ENCODE measurements at places on chromosomes 7 and 10.

GRCh38 chr10:132546567-132547420 is 9.2 kb downstream of the INPP5A start:
- no peak for DNase-seq

- DNase-seq, result no peak
Observed at GRCh38 chr10:36721871-36722270, 403.5 kb upstream of the ANKRD30A start.

DNA sequence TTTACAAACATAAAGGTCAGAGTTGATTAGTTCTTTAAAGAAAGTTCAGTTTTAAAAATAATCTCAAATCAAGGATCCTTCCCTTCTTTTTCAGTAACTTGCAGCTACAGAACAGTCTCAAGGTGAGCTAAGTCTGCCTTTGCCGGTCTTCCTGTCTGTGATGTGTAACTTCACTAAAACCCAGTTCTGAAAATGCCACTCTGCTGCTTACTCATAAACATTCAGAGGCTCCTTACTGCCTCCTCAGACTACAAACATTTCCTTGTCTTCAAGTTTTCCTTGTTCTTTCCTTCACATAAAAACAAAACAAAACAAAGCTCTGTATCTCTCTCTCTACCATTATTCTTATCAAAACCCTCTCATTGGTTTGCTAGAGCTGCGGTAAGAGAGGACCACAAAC is 128.7 kb downstream of the ETV1 start:
- no peak for DNase-seq

DNA sequence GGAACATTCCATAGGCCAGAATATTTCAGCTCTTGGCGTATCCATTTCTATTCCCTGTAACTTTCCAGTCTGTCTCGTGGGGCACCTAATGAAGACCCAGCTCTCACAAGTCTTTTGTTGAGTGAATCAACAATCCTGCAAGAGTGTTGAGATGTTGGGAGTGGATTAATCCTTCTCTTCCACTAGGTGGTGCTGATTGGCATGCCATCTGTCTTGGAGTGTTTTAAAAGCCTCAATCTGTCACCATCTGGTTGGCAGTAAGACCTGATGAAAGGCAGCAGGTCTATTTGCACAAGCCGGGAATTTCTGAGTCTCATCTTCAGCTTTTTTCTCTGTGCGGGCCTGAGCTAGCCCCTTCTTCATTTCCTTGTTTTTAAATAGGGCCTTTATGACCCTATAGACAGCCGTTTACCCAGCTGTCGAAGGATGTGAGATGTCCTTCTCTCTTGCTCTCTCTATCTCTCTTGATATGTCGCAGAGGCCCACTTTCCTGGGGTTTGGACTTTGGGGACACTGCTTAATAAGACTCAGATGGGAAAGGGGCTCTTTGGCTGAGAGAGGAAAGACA is 180.5 kb downstream of the ZNF365 start:
- no peak for DNase-seq

DNA sequence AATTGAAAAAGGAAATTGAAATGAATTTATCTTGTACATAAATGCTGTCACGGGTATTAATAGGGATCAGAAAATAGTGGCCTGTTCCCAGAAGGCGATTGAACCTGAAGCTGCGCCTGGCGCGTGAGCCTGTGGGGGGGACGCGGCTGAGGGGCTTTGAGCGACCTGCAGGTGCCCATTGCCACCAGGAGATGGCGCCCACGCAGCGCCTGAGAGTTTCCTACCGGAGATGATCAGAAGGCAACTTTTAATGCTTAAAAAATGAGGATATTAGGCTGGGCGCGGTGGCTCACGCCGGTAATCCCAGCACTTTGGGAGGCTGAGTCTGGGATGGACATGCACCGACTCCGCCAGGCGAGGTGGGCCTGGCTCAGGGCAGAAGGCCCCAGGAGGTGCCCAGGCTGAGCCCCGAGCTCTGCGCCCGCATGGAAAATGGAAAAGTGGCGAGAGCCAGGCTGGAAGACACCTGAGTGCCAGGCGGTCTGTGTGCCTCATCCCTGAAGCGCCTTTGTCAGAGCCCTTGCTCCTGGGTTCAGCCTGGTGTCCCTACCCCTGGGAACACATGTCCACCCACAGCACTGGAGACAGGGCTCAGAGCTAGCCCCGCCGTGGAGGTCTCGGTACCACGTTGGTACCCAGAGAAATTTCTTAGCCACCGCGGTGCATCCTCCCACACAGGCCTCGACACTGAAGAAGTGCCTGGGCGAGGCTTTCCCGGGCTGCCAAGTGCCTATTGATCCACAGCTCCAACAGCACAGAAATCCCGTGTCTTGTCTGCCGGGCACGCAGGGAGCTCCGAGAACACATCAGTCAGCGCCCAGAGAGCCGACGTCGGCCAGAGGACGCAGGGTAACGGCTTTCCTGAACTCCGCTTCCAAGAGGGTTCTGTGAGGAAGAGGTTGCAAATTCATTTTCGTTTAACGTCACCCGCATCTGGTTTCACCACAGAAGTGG is 117.4 kb downstream of the INPP5A start:
- DNase-seq, result peak; percentile 19

- DNase-seq, result no peak
Observed at GRCh38 chr7:99314504-99314903, 11.2 kb upstream of the ARPC1A start.

DNA sequence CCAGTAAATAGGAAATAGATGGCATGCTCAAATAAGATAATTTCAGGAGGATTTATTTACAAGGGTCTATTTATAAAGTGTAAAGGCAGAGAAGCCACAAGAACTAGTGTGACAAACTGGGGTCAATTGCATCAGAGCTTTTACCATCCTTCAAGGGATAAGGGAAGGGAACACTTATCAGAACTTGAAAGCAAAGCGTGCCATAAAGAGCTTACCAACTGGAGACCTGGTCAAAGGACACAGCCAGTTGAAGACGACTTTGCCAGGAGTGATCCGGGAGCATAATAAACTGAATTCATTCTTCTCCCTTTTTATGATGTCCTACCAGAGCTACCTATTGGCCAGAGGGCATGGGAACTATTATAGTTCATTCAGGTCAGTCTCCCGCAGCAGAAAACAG is 3.2 kb upstream of the PPP1R3A start:
- DNase-seq, result no peak

GRCh38 chr7:12643001-12643643 is 44.3 kb upstream of the ARL4A start:
- no peak for DNase-seq

DNA sequence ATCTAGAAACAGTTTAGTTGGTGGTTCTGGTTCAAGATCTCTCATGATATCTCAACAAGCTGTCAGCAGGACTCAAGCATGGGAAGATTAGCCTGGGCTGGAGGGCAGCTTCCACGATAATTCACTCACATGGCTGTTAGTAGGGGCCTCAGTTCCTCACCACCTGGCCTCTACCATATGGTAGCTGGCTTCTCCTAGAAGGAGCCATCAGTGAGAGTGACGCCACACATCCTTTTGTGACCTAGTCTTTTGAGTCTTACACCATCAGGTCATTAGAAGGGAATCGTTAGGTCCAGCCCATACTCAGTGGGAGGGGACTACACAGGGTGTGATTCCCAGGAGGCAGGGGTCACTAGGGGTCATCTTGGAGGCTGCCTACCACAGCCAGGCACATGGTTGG is 239.3 kb upstream of the PLPP4 start:
- no peak for DNase-seq

DNA sequence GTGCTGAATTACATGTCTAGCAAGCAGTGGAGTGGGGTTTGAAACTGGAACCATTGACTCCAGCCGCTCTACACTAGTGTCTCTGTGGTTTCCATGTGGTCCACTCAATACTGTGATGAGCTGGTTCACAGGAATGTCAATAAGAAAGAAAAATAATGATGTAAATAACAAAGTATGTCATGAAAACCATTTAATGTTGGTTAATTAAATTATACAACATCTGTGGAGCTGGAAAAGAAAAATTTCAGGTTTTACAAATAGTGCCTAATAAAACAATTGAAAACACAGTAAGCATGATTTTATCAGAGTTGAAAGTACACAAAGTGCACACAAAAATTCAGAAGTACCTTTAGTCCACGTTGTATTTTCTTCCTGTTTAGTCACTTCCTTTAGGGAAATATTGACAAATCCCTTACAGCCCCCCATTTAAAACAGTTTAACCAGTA is 28.7 kb upstream of the NAMPT start:
- no peak for DNase-seq

GRCh38 chr7:47283497-47284131 is 298.3 kb downstream of the TNS3 start:
- no peak for DNase-seq

DNA sequence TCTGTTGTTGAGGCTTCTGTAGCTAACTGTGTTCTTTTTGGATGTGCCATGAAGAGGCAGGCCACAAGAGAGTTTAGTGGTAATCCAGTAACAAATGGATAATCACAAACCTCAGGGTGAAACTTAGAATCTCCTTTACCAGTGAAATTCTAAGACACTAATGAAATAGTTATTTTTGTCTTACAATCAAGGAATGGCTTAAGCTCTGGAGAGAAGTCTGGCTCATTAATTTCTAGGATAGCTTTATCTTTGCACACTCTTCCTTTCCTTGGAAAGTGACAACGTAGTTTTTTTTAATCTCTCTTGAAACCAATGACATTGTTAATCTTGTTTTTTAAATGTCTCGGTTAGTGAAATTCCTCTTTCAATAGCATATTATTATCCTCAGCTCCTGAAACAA is 93.7 kb upstream of the IFRD1 start:
- DNase-seq, result no peak

- no peak for DNase-seq
Observed at GRCh38 chr7:39592586-39592985, 26.4 kb downstream of the YAE1 start.

GRCh38 chr7:155203882-155204691 is 93.6 kb upstream of the INSIG1 start:
- no peak for DNase-seq

DNA sequence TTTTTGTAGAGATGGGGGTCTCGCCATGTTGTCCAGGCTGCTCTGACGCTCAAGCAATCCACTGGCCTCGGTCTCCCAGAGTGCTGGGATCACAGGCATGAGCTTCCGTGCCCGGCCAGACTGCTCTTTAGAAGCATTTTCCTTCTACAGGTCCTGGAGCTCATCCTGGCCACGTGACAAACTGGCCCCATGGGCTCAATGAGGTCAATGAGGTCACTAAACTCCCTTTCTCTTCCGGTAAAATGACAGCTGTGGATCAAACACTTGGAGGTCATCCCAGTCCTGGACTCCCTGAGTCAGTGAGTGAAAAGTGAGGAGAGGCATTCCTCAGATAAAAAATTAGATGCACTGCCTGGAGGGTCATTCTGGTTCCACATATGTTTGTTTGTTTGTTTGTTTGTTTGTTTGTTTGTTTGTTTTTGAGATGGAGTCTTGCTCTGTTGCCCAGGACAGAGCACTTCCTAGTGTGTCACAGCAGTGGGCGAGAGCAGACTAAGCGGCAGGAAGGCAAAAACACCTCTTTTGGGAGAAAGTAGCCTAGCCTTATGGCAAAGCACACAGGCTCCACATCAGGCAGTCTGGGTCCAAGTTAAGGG is 134.9 kb downstream of the TNS3 start:
- DNase-seq, result no peak

GRCh38 chr10:58350023-58350422 is 15.2 kb downstream of the UBE2D1 start:
- no peak for DNase-seq

GRCh38 chr7:121777672-121778071 is 95.3 kb upstream of the PTPRZ1 start:
- DNase-seq, result no peak

- DNase-seq, result no peak
Observed at GRCh38 chr7:32043688-32044087, 26.5 kb downstream of the PDE1C start.

DNA sequence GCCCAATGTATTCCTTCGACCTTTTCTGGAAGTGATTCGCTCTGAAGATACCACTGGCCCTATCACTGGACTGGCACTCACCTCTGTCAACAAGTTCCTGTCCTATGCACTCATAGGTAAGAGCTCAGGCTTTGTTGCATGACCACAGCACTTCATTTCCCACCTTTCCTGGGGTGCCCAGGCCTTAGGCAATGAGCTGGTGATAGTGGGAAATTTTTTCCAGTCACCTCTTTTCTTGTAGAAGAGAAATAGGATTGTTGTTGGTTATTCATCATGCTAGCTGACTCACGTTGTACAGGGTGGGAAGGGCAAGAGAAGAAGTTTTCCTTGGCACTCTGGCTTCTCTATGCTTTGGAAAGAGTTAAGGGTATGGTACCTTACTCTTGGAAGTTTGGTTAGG is 51.4 kb upstream of the NFKB2 start:
- DNase-seq, result no peak

GRCh38 chr10:62903828-62904227 is 87.7 kb upstream of the EGR2 start:
- no peak for DNase-seq

GRCh38 chr10:123573236-123574108 is 92.7 kb upstream of the GPR26 start:
- no peak for DNase-seq

GRCh38 chr10:113067501-113067900 is 117.5 kb downstream of the TCF7L2 start:
- no peak for DNase-seq

DNA sequence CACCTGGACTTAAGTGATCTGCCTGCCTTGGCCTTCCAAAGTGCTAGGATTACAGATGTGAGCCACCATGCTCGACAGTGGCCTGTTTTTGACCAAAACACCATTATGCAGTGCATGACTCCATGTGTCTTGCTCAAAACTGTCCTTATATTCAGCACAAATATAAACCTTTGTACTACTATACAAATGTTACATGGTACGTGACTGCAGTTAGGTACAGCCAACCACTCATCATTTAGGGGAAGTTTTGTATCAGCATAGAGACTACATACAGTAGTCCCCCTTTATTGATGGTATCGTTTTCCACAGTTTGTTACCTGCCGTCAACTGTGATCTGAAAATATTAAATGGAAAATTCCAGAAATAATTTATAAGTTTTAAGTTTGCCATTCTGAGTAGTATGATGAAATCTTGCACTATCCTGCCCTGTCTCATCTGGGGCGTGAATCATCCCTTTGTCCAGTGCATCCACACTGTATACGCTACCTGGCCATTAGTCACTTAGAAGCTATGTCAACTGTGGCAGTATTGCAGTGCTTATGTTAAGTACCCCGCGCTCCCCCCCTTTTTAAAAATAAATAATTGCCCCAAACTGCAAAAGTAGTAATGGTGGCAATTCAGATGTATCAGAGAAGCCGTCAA is 23.3 kb upstream of the ZNF282 start:
- no peak for DNase-seq

- DNase-seq, result no peak
Observed at GRCh38 chr7:143384148-143384547, 3.0 kb downstream of the ZYX start.

DNA sequence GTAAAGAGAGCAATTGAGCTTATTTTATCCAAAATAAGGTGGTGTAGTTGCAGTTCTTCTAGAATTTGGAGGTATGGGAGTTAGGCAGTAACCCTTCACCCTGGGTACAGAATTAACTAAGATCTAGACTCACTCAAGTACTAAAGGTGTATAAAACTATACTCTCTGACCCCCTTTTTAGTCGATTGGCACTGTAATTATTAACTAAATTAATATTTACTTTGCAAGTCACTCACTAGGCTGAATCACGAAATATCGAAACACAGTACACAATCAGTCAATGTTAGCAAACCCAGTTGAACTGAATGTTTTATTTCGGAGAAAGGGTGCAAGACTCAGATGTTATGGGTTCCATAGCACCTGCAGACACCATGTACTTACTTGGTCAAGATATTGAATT is 14.6 kb upstream of the CYP2C19 start:
- DNase-seq, result no peak

- DNase-seq, result no peak
Observed at GRCh38 chr10:121524157-121524817, 74.0 kb downstream of the FGFR2 start.

GRCh38 chr7:7665031-7665430 is 24.5 kb downstream of the UMAD1 start:
- DNase-seq, result no peak

GRCh38 chr10:71754562-71754961 is 18.8 kb downstream of the VSIR start:
- no peak for DNase-seq
